Activated CD4-positive, alpha-beta memory T cell treated with anti-CD3 and anti-CD28 coated beads, Interleukin-2, amount 10 ng/mL, durations not matched to agents 7 days and 5 days (primary cell): ENCODE measurements at places on chromosomes 13 and 19.

- no peak for DNase-seq
Observed at GRCh38 chr13:79530270-79530669, 49.3 kb downstream of the NDFIP2 start.

- DNase-seq: no peak
Observed at GRCh38 chr13:79336966-79337365, 69.1 kb downstream of the RBM26 start.

- DNase-seq: no peak
Observed at GRCh38 chr19:50272263-50272897, 56.8 kb downstream of the KCNC3 start.

- DNase-seq: no peak
Observed at GRCh38 chr13:97174638-97175037, 47.5 kb upstream of the MBNL2 start.

DNA sequence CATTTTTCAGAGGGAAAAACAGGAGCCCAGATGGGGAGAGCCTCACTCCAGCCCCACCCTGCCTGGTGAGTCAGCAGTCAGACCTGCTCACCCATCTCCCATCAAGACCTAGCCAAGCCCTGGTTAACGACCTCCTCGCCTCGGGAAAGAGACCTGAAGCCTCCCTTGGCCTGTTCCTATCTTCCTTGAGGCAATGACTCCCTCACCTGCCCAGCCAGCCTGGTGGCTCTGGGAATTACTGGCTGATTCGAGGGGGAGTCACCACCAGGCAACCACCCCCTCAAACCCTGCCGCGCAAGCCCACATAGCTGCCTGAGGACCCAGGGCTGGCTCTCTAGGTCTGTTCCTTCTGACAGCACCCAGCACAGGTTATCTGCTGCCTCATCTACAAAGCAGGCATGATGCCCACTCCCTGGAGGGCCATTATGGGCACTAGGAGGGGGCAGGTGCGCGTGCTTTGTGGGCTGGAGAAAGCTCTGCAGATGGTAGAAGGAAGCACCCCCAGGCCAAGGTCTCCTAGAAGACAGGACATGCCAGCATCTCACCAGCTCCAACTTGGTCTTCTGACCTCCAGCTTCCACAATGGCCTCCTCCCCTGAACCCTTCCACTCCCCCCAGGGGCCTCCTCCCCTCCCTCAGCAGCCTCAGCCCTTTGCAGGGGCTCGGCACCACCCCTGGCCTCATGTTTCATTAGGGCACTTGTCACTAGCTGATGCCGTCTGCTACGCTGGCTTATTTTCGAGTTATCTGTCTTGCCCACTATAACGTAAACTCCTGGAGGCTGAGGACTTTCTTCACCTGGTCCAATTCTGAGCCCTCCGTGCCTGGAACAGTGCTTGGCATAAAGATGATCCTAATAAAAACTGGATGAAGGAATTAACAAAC, 10.4 kb downstream of the DEDD2 start:
- no peak for DNase-seq

GRCh38 chr19:42095814-42096230, 19.9 kb downstream of the ZNF574 start:
- DNase-seq: no peak

GRCh38 chr19:30022659-30023058, 80.6 kb downstream of the URI1 start:
- no peak for DNase-seq

DNA sequence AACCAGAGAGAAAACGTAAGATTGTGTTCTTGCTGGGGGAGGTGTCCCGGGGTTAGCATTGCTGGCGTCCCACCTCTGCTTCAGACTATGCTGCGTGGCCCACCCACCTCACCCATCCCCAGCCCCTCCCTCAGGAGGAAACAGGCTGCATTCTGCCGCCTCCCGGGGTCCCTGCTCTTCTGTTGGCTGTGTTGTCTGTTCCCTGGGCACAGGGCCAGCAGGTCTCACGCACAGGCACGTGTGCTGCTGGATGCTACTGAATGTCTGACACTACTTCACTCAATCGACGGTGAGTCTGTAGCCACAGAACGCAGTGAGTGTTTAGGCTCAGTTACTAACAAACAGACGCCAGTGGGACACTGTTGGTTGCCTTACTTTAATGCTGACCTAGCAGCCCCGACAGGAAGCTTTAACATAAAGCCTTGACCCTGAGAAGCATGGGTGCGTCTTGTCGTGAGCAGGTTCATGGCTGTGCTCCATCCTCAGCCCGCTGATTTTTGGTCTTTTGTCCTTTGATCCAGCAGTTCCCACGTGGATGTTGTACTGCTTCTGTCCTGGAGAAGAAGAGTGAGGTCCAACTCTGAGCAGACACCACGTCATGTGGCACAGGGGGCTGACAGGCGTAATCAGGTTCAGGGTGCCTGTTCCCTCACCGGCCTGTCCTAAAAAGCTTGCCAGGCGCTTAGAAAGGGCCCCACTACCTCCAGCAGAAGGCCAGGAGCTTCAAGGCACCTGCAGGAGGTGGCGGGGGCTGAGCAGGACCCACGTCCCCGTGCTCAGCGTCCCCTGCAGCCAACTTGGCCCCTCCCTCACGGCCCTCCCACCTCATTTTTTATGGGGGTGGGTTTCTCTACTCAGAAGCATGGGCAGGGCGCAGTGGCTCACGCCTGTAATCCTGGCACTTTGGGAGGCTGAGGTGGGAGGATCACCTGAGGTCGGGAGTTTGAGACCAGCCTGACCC, 26.0 kb downstream of the NAXD start:
- no peak for DNase-seq
